CD8-positive, alpha-beta memory T cell (primary cell): ENCODE measurements at places on chromosomes 7 and 10. TPM values are rescaled to one million over a fixed set of nuclear protein-coding genes. Genes with fewer than 3 reads are reported as not detected.

DNA sequence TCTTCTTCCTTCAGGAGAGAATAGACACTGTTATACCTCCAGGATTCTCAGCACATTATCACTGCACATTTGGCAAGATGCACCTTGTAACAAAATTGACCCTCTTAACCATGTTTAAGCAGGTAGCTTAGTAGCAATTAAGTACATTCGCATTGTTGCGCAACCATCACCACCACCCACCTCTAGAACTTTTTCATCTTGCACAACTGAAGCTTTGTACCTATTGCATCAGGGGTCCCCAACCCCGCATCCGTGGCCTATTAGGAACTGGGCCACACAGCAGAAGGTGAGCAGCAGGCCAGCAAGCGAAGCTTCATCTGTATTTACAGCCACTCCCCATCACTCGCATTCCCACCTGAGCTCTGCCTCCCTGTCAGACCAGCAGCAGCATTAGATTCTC lies 29.9 kb upstream of the SMURF1 start:
- no peaks in the 10 kb centered on the region for H3K36me3 ChIP-seq
- no peak overlapping the region for H3K27ac ChIP-seq
- no peak for DNase-seq
- no peak overlapping the region for H3K4me3 ChIP-seq
- no peaks in the 10 kb centered on the region for H3K4me1 ChIP-seq
- peaks cover 4% of the 10 kb centered on the region for H3K27me3 ChIP-seq

Gene PON1
- total RNA-seq, result not detected

DNA sequence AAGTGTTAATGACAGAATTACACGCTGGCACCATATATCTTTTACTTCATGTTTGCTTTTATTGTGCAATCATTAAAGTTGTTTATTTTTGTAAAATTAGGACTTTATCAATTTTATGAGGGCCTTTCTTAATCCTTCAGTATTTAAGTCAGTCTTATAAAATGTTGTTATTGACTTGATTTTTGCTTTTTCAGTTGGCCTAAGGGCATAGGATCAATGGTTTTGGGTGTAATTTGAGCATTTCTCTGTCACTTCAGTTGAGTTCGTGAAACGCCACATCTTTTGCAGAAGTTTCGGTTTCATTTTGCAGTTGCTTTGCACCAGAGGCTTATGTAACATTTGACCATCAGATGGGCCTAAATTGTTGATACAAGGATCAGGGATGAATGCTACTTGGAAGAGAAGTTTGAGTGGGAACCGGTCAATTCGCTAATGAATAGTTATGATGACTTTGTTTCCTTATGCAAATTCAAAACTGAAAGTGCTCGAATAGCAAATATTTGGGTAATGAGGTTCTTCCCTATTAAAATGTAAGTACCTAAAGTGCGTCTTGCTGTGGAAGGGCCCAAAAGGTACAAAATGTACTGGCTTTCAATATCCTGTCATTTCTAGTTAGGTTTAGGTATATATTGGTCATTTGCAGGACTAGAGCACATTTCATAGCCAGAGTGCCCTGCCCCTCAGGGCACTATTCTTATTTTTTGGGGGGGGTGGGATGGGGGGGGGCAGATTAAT lies 340.9 kb downstream of the LRMDA start:
- no peaks in the 10 kb centered on the region for H3K27me3 ChIP-seq
- H3K36me3 ChIP-seq, result no peaks in the 10 kb centered on the region
- peaks cover 4% of the 10 kb centered on the region for H3K4me1 ChIP-seq

DNA sequence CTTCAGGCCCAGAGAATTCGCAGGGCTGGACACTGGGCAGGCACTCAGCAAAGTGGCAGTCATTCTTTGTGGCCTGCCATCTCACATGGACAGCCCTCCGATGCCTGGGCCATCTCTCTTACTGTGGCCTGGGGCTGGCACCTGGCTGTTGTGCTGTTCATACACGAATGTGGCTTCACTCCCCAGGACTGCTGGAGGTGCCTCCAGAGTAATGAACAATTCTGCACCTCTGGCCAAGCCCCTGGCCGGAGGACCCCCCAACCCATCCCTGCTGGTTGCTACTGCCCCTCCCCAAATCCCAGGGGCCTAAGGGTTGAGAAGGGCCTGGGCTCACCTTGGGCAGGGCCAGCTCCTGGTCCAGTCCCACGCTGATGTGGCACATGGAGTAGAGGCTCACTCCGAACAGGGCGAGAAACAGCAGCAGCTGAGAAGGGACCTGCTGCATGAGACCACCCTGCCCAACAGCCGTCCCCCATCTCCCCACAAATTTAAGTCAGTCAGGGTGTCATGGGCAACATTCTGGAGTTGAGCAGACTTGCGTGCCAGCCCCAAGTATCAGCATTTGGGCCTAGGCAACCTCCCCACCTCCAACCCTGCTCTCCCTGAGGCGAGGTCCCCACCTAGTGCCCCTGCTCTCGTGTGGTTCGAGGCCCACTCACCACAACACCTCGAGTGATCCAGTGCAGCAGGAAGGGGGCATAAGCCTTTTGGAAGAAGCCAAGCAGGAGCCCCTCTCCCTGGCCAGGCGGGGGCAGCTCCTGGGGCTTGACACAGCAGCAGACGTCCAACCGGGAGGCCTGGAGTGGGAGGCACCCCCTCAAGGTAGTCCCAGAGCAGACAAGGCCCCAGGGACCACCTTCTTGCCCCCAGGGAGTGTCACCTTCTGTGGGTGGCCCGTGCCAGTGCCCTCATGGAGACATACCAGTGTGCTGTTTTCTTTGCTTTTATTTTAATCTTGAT lies 9.4 kb downstream of the NPC1L1 start:
- no peak overlapping the region for H3K4me3 ChIP-seq
- no peaks in the 10 kb centered on the region for H3K4me1 ChIP-seq
- H3K36me3 ChIP-seq, result no peaks in the 10 kb centered on the region
- no peak for DNase-seq

Gene FRMD4A
- 2.7 TPM for total RNA-seq

- DNase-seq, result peak; percentile 21
- H3K36me3 ChIP-seq, result no peaks in the 10 kb centered on the region
- H3K27me3 ChIP-seq, result no peaks in the 10 kb centered on the region
- H3K4me1 ChIP-seq, result peaks cover 18% of the 10 kb centered on the region
- H3K4me3 ChIP-seq, result no peak overlapping the region
- no peak overlapping the region for H3K27ac ChIP-seq
Measured at GRCh38 chr7:140653319-140654108, 12.9 kb upstream of the DENND2A start.

GRCh38 chr7:92255308-92255707 lies 9.5 kb downstream of the ANKIB1 start:
- no peak for DNase-seq
- H3K36me3 ChIP-seq, result no peaks in the 10 kb centered on the region
- H3K4me1 ChIP-seq, result no peaks in the 10 kb centered on the region
- no peak overlapping the region for H3K4me3 ChIP-seq

- H3K27me3 ChIP-seq, result no peaks in the 10 kb centered on the region
- no peaks in the 10 kb centered on the region for H3K36me3 ChIP-seq
- no peaks in the 10 kb centered on the region for H3K4me1 ChIP-seq
- DNase-seq, result no peak
Measured at GRCh38 chr7:156118248-156118645, 306.0 kb upstream of the SHH start.

DNA sequence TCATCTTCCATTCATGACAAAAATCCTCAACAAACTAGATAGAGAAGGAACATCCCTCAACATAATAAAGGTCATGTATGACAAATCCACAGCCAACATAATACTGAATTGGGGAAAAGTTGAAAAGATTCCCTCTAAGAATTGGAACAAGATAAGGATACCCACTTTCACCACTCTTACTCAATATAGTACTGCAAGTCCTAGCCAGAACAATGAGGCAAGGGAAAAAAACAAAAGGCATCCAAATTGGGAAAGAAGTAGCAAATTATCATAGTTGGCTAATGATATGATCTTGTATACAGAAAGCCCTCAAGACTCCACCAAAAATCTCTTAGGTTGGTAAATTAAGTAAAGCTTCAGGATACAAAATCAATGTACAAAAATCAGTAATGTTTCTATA lies 4.7 kb downstream of the POT1 start:
- no peaks in the 10 kb centered on the region for H3K27me3 ChIP-seq
- H3K4me1 ChIP-seq, result peaks cover 20% of the 10 kb centered on the region
- no peak overlapping the region for H3K27ac ChIP-seq
- DNase-seq, result no peak
- peaks cover 2% of the 10 kb centered on the region for H3K36me3 ChIP-seq

- no peaks in the 10 kb centered on the region for H3K36me3 ChIP-seq
- DNase-seq, result no peak
- H3K27me3 ChIP-seq, result no peaks in the 10 kb centered on the region
- no peaks in the 10 kb centered on the region for H3K4me1 ChIP-seq
- no peak overlapping the region for H3K4me3 ChIP-seq
- H3K27ac ChIP-seq, result no peak overlapping the region
Measured at GRCh38 chr7:27933671-27934565, 194.0 kb downstream of the TAX1BP1 start.

Gene SSC4D
- total RNA-seq, result 0.35 TPM

DNA sequence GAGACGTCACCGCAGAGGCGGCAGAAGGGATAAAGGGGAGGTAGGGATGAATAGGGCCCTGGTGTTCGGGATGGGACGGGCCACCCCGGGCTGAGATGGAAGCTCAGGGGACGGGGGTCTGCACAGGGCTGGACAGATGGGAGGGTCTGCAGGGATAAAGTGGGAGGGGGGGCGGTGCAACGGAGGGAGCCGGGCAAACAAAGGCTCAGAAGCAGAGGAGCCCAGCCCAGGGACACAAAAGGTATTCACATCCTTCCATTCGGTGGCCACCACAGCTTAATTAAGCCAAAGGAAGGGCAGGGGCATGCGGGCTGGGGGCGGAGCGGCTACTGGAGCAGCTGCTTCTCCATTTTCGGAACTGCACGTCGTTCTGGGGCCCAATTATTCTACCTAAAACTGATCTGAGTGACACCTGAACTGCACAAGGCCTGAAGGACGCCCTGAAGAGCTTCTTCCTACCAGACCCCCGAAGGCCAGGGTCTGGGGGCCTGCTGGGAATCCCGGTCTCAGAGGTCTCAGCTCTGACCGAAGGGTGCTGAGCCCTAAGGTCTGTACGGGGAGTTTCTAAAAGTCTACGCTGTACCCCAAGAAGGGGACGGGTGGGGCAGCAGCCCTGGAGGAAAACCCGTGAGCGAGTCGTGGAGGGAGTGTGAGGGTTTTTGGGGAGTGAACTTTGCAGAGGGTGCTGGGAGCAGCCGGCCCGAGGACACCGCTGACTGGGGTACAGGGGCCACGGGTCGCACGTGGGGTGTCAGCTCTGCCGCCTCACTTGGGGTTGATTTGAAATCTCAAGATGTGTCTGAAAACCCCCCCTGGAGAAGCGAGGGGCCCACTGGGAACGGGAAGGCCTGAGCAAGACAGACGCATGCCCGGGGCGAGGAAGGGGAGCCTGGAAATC lies 334.8 kb downstream of the DNAJB6 start:
- DNase-seq, result no peak
- H3K36me3 ChIP-seq, result no peaks in the 10 kb centered on the region
- peaks cover 5% of the 10 kb centered on the region for H3K27me3 ChIP-seq
- no peak overlapping the region for H3K4me3 ChIP-seq
- H3K4me1 ChIP-seq, result no peaks in the 10 kb centered on the region

Gene TMEM178B
- 1.1 TPM for total RNA-seq

Gene GPC2
- total RNA-seq, result 1.6 TPM

Gene BAG3
- 12.5 TPM for total RNA-seq
